Skin of body (tissue), 3 donors: ENCODE measurements at places on chromosomes 12 and 14. TPM values are rescaled to one million over a fixed set of nuclear protein-coding genes. Genes with fewer than 3 reads are reported as not detected.

The SYT1 gene
- total RNA-seq: 0.99 TPM

The CYP27B1 gene
- 0.79 TPM for total RNA-seq

The NUAK1 gene
- total RNA-seq: 24.5 TPM

The TEAD4 gene
- total RNA-seq: 5.2 TPM

The SERPINA3 gene
- 14.0 TPM for total RNA-seq

DNA sequence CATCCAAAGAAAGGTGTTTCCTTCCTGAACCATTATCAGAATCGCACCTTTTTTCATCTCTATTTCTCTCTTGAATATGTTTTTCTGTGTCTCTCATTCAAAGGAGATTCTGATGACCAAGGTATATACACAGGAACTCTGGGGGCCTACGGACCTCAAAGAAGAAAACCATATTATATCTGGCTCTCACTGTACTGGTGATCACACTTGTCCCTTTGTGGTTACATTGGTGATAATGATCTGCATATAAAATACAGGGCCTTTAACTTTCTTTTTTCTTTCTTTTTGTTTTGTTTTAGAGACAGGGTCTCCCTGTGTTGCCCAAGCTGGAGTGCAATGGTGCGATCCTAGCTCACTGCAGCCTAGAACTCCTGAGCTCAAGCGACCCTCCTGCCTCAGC, 185.2 kb upstream of the AMIGO2 start:
- no peak for DNase-seq

- no peak for DNase-seq
Observed at GRCh38 chr12:108616941-108617858, 16.5 kb downstream of the SELPLG start.

- DNase-seq: no peak
Observed at GRCh38 chr14:104751539-104752422, 1.2 kb upstream of the SIVA1 start.

GRCh38 chr12:45077251-45077650, 26.4 kb upstream of the DBX2 start:
- no peak for DNase-seq

DNA sequence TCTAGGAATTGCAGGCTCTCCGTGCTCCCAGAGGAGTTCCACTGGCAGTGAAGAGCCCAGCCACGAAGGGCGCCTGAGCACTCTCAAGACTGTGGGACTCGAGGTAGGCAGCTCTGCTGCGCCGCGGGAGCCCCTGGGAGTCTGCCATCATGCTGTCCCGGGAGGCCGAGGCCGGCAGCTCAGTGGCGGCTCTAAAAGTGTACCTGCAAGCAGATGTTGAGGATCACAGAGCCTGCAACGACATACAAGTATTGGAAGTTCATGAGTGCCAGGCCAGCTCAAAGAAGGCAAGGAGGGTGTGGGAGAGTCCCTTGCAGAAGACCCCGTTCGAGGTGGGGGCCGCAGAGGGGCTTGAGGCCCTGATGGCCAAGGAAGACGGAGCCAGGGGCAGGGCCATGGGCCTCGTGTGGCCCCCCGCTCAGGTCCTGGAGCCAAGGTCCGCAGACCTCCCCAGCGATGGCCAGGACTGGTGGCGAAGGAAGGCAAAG, 62.7 kb downstream of the MUCL1 start:
- DNase-seq: no peak
